ENCODE measurements at places on chromosomes 1 and 21.
A peak's percentile ranks its signal among the peaks of the same experiment; 100 is the strongest.

DNA sequence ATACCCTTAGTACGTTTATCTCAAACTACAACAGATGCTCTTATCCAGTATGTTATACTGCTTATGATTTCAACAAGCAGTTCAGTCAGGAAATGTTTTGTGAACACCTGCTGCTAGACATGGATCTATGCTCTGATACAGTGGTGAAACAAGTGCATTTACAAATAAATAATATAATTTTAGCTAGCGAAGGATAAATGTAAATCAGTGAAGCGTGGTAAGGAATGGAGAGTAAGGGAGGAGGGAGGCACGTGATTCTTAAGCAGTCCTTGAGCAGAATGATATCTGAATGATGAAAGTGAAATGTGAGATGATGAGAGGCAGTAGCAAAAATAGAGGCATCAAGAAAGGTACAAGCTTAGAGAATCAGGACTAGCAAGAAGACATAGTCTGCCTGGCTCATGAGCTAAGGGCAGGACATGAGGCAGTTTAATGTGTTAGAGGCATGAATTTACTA is 6.3 kb downstream of the TSNAX start:
- DNase-seq: no peak

GRCh38 chr1:25022361-25023189 is 92.5 kb upstream of the RUNX3 start:
- peak; percentile 97 for DNase-seq

DNA sequence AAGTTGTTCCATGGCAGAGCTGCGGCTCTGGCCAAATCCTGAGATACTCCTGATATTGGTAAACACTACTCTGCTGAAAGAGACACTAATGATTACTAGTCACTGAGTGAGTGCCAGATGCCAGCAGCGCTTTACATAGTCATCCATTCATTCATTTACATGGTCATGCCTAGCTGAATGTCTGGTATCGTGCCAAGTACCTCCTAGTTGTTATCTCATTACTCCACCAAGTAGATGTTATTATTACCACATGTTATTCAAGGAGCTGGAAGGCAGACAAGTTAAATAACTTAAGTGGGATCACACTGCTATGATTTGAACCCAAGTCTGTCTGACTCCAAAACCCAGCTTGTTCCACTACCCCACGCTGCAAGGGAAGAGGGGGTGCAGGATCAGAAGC is 4.7 kb downstream of the OLFML2B start:
- DNase-seq: no peak

GRCh38 chr21:32281531-32281930 is 2.7 kb upstream of the MIS18A start:
- no peak for DNase-seq

- no peak for DNase-seq
These were observed 922.1 kb downstream of the AMY1C start for GRCh38 chr1:104671684-104672353.

DNA sequence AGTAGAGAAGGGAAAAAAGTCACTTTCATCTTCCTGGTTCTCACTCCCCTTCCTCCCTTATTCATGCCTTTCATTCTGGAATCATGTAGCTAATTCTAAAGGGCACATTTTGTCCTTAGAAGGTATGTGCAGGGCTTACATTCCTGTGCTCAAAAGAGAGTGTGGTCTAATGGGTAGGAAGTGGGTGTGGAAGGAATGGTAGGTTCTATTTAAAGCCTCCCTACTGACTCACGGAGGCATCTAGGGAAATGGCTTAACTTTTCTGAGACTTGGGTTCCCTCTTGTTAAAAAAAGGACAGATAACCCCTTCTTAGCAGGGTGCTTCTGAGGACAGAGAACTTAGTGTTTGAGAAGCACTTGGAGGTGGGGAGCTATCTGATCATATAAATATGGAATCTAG is 249.3 kb upstream of the DUSP10 start:
- DNase-seq: peak; percentile 52

GRCh38 chr1:232096751-232097150 is 470.2 kb downstream of the DISC1 start:
- DNase-seq: no peak

DNA sequence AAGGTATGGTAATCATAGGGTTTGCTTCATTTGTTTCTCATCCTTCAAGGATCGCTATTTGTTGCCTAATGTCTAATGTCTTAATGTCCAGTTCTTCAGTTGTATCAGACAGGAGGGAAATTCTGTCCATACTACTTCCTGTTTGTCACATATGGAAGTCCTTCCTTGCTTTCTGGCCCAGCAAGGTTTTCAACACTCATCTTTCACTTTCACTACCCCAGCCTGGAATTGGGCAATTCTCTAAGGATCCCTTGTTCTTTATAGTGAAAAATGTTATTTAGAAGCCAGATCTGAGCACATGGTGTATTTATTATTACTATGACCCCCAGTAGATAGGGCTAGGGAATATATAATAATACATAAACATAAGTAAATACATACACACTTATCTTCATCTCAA is 50.6 kb upstream of the SLC35A3 start:
- DNase-seq: peak; percentile 72

- no peak for DNase-seq
These were observed 207.1 kb downstream of the RYR2 start for GRCh38 chr1:237249120-237249519.

DNA sequence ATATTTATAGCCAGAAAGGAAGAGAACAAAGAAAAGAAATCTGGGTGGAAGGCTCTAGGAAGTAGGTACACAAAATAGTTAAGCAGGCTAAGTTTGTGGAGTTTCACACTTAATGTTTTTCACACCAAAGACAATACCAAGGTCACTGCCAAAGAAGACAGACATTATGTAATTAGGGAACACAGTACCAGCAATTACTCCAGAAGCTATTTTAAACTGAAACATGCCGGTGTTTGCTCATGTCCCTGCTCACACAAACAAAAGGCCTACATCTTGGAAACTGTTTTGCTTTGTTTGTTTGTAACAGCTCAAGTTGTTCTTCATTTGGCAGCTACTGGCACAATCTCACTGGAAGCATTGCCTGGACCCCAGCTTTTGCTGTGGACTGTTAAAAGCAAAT is 88.5 kb upstream of the DAB1 start:
- no peak for DNase-seq

- DNase-seq: no peak
These were observed 9.0 kb downstream of the PPP1R12B start for GRCh38 chr1:202357506-202357905.

- no peak for DNase-seq
These were observed 167.2 kb downstream of the CYYR1 start for GRCh38 chr21:26405735-26406361.

- DNase-seq: no peak
These were observed 54.2 kb upstream of the BCL9 start for GRCh38 chr1:147486876-147487656.

DNA sequence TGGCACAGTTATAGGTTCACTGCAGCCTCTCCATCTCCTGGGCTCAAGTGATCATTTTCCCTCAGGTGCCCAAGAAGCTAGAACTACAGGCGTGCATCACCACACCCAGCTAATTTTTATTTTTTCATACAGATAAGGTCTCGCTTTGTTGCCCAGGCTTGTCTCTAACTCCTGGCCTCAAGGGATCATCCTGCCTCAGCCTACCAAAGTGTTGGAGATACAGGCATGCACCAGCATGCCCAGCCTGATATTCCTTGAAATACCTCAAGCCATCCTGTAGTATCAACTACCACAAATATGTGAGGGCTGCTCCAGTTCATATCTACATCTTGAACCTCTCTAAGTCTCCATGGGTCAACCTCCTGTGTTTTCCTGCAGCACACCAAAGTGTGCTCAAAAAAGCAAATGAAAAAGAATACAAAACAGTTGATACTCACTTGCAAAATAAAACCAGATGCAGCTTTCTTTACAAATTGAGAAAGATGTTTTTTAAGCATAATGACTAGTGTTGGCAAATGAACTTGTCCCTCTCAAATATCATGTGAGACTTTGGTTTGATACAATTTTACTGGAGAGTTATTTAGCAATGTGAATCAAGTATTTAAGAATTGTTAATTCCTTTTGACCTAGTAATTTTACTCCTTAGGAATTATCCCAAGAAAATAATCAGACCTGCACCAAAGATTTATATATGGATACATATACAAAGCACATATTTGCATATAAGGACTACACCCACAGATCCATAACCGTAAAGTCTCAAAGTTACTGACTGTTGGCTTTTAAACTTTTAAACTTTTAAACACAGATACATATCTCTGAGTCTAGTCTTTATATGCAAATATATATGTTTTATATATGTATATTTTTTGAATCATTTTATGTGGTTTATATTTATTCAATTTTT is 197.7 kb downstream of the NRIP1 start:
- no peak for DNase-seq

GRCh38 chr1:203100516-203100869 is 14.7 kb upstream of the MYOG start:
- peak; percentile 36 for DNase-seq

DNA sequence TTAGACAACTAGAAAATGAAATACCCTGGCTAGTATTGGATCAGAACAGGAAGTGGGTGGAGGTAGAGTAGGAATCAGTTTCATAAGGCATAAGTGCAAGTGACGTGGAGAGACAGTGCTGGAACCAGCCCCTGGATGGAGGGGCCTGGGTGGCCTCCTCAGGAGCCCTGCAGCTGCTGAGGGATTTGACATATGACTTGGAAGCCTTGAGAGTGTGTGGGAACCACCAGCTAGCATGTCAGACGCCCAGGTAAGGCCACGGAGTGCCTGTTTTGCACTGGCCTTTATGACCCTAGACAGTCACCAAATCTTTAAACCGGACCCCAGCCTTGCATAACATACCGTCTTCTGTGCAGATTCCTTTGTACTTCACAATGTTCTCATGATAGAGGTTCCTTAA is 94.4 kb downstream of the RAVER2 start:
- no peak for DNase-seq

DNA sequence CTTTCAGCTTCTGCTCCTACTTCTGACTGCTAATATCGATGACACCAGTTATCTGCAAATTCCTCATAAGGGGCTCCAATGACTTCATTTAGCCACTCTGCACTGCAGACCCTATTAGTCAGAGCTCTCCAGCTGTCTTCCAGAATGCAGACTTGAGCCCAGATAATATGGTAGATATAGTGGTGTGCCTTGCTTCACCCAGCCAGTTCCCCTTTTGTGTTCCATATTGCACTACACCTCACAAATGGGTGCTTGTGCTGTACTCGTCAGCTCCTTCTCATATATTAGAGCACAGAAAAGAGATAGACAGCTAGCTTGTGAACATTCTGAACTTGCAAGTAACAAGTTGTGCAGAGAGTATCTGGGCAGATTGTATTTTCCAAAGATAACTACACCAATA is 23.7 kb upstream of the COG2 start:
- peak; percentile 5 for DNase-seq

GRCh38 chr1:15410223-15410883 is 665 bp downstream of the EFHD2 start:
- no peak for DNase-seq

- no peak for DNase-seq
These were observed 57.1 kb upstream of the GADD45A start for GRCh38 chr1:67627906-67628305.

DNA sequence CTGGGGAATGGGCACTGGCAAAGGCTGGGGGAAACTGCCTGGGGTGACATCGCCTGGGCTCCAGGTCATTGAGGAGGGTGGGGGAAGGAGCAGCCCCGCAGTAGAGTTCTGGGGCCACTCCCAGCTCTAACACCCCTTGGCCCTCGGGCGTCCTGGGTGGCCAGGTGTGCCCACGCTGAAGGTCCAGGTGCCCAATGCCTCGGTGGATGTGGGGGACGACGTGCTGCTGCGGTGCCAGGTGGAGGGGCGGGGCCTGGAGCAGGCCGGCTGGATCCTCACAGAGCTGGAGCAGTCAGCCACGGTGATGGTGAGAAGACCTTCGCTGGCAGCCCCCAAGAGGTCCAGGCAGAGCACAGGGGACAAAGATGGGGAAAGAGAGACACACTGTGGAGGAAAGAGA is 7.7 kb downstream of the NTRK1 start:
- DNase-seq: no peak

DNA sequence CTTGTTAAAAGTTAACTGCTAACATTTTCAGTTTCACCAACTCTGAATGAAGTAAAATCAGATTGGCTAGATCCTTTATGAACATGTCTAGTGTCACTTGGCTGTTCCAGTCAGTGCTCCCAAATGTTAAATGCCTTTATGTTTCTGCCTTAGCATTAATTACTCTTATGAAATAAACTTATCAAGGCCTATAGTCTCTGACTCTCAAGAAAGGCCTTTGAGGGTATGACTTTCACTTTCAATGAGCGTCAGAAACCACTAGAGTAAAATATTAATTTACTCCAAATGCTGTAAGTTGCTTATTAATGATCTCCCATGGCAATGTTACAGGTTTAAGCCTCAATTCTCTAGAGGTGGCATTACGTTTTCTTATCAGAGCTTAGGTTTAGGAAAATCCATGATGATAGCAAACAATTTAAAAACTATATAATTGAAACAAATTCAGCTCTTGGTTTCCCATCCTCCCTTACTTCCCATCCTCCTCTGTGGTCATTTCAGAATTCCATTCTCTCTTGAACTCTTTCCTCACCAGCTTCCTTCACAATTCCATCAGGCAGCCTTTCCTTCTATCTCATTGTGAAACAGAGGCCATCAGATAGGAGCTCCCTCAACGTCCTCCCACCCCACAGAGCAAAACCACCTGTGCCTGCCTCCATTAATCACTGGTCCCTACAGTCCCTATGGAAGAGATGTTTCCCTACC is 108.6 kb upstream of the COP1 start:
- no peak for DNase-seq

DNA sequence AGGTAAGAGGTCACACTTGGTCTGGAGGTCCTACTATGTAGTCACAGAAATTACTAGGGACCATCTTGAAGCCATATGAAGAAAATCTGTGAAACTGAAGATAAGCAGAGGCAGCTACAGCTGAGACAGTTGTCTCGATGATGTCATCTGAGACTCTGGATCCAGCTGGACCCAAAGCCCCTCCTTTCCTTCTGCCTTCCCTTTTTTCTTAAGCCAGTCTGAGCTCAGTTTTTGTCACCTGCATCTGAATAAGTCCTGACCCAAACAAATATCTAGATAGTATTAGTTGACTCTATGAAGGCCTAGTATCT is 143.3 kb downstream of the ETS2 start:
- DNase-seq: no peak

GRCh38 chr1:68339505-68339904 is 107.2 kb upstream of the WLS start:
- DNase-seq: peak; percentile 81

DNA sequence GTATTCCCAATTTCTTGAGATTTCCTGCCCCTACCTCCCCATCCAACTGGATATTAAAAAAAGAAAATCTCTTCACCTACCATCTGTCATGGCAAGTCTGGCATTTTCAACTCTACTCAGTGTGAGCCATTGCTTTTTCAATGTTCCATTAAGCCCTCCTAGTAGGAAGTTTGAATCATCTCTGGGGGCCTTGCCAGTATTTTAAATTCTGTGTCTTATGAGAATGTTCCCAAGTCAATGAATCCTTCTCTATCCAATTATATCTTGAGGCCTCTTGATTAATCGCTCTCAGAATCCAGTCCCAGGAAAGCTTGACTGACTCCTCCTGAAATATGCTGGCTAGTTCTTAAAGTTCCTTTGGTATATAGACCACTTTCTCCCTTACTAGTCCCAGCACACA is 91.5 kb downstream of the NGF start:
- no peak for DNase-seq

GRCh38 chr1:232872738-232873137 is 67.5 kb downstream of the MAP10 start:
- no peak for DNase-seq

GRCh38 chr1:86228546-86228945 is 72.0 kb upstream of the COL24A1 start:
- DNase-seq: no peak
